Regular cardiac myocyte (primary cell): ENCODE measurements at places on chromosomes 6 and 20. TPM values are rescaled to one million over a fixed set of nuclear protein-coding genes. Genes with fewer than 3 reads are reported as not detected.

TRIM10 gene
- total RNA-seq = under 0.01 TPM in 1 of 2 replicates, not detected in the other

ISM1 gene
- total RNA-seq = not detected in 2 replicates

SF3B5 gene
- total RNA-seq = 80.6 and 145 TPM in 2 replicates

ZMYND8 gene
- 11.3 and 16.5 TPM in 2 replicates for total RNA-seq

BMP6 gene
- 22.0 and 47.4 TPM in 2 replicates for total RNA-seq

GMPR gene
- 7.6 and 8.1 TPM in 2 replicates for total RNA-seq

BACH2 gene
- under 0.01 TPM in 2 replicates for total RNA-seq
